ENCODE measurements at places on chromosomes 7 and 10.

DNA sequence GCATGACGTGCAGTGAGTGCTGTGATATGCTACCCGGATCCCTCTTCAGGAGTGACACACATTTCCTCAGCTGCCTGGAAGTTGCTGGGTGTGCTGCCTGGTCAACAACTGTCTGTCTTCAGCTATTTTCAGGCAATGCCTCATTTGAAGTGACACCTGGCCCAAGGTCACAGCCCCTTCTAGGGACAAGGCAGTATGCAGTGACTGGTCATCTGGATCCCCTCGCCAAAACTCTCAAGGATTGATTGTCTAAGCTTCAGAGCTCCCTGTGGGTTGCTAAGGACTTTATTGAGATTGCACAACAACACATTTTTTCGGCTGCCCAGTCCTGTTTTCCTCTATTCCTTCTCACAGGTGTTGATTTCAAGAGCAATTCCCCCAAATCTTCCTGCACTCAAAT lies 108.8 kb downstream of the GNAI1 start:
- DNase-seq, result peak; percentile 2

- no peak for DNase-seq
Measured at GRCh38 chr7:152451356-152451755, 15.6 kb upstream of the KMT2C start.

DNA sequence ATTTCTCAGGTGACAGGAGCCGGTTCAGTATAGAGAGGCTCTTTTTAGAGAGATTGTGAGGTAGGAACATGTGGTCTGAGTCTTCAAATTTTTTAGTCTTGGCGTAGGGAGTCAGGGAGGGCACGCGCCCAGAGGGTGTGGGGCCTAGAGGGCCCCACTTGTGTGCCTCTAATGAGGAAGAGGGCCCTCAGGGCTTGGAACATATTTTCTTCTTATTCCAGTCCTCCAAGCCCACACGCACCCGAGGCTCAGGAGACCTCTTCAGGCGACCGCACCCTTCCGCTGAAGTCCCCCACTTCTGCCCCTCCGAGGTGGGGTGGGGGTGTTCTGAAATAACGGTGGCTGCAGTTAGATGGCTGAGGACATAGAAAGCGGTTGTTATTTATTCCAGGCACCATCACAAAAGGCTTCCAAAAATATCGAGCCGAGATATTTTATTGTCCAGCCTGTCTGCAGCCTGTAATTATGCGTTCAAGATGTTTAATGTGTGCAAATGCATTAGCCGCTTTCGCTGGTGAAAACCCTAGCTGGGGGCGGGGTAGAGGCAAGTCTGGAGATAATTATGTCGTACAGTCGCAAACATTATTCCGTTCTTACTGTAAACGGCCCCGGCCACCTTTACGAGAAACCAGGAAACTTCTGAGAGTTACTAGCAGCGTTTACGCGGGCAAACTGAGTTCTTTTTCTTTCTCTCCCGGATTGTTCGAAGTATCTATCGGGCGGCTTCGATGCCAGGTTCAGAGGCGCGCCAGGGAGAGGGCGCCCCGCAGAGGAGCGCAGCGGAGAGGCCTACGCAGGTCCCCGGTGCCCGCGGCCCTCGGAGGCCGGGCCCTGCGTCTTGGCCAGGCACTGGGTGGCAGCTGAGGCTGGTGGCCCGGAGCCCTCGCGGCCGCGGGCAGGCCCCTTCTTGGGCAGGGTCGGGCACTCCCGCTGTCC lies 12.9 kb upstream of the HOXA13 start:
- DNase-seq, result no peak

GRCh38 chr10:24701447-24701846 lies 22.2 kb downstream of the ARHGAP21 start:
- DNase-seq, result no peak

- no peak for DNase-seq
Measured at GRCh38 chr10:91434041-91434440, 23.9 kb downstream of the HECTD2 start.

GRCh38 chr10:17290226-17290625 lies 62.2 kb downstream of the VIM start:
- DNase-seq, result peak; percentile 63

GRCh38 chr7:101177644-101178043 lies 2.4 kb downstream of the NAT16 start:
- no peak for DNase-seq

- no peak for DNase-seq
Measured at GRCh38 chr10:87064651-87065050, 30.0 kb downstream of the GLUD1 start.

DNA sequence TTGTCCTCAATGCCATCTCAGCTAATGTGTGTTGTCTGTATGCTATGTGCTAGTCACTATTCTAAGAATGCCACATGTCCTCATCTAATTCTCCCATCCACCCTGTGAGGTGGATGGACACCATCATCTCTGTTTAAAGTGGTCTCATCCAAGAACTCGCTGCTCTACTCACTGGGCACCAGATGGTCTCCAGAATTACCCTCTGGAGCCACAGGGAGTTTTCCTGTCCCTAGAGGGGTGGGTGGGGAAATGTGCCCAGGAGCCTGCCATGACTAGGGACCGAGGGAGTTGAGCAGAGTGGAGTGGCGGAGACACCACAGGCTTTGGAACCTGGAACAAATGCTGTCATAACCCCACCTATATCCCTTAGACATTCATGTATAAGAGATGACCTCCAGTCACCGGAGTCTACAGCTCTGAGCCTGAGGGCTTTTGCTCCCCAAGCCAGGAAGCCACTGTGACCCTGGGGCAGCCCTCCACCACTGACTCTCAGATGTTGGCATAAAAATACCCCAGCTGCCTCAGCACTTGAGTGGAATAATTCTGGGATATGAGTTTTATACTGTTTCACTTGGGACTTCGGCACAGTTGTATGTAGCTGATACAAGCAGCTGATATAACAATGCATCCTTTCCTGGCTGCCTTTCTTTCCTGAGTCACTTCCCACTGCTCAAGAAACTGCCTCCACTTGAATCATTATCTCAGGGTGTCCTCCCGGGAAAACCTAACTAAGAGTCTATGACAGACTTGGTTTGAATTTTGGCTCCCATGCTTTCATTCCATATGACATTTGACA lies 61.5 kb upstream of the RAPGEF5 start:
- no peak for DNase-seq

GRCh38 chr10:103355906-103356599 lies 5.1 kb upstream of the PCGF6 start:
- no peak for DNase-seq

DNA sequence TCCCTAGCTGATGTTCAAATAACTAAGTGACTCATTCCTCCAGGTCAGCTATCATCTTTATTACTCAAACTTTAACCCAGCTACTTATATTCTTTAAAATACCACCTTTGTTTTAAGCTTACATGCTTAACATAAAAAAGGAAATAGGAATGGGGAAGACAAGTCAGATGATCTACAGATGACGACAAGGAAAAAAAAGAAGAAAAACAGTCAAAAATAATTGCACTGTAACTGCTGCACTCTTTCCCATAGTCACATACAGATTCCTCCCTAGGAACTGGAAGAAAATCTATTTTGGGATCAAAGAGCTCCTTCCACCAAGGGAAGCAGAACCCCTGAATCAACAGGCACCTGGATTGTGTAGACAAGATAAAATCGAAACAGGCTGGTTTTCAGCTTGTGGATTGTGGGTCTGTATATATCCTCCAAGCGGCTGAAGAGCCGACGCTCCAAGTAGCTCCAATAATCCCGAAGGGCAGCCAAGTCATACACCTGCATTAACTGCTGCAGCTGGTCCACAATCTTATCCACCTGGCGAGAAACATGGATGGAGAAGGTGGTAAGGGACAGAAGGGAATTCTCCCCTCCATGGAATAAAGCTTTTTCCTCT lies 2.0 kb downstream of the WDR91 start:
- no peak for DNase-seq

DNA sequence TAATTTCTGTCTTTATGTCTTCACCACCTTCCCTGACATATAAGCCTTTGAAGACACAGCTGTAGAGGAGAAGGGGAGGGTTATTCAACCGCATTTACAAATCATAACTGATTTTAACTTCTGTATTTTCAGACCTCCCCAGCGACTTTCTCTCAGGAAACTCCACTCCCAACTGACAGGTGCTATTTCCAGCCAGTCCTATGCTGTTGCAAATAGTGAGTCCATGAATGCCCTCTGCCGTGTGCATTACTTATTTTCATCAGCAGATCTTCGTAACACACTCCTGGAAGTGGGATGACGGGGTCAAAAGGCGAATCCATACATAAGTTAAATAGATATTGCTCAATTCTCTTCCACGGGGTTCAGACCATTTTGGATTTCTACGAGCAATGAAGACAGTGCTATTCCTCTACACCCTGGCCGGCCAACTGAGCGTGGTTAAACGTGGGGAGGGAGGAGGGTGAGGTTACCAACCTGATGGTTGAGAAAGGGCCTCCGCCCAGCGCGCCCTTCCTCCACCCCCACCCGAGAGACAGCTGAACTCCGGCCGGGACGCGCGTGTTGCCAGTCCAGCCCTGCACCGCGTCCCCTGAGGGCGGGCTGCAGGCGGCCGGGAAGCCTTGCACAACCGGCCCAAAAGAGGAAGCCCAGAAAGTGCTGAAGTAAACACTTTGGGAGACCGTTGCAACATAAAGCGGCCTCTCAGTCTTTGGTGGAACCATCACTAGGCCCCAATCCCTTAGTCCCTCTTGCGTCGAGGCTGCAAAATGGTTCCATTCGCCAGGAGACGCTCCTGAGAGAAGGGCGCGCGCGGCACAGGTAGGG lies at the start of gene APBB1IP:
Gene APBB1IP (plus strand): TSS at position 705 of the 825 bp plus-strand sequence. CDS start 53,986 bp downstream, outside the sequence.
- no peak for DNase-seq

- DNase-seq, result peak; percentile 51
Measured at GRCh38 chr10:112379635-112380296, 5.8 kb downstream of the ACSL5 start.

All from Caco-2 (cell line).